ENCODE measurements at places on chromosomes 3 and 15.

DNA sequence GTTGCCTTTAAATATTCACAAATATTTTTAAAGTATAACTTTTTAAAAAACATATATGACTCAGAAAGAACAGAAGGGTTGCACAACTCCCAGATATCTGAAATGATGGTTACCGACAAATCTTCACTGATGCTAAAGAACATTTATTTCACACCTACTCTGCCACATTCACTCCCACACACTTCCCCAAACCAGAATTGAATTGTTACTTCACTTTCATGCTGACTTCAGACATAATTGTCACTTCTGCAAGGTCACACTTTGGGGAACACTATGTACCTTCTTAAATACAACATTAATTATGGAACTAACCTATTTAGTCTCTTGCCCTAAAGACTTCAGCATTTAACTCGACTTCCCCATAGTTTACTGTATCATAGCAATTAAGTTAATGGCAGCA, 795.1 kb downstream of the FHIT start:
- no peak for DNase-seq

- peak; percentile 9 for DNase-seq
Measured at GRCh38 chr3:132344666-132345280, 27.6 kb downstream of the ACP3 start.

DNA sequence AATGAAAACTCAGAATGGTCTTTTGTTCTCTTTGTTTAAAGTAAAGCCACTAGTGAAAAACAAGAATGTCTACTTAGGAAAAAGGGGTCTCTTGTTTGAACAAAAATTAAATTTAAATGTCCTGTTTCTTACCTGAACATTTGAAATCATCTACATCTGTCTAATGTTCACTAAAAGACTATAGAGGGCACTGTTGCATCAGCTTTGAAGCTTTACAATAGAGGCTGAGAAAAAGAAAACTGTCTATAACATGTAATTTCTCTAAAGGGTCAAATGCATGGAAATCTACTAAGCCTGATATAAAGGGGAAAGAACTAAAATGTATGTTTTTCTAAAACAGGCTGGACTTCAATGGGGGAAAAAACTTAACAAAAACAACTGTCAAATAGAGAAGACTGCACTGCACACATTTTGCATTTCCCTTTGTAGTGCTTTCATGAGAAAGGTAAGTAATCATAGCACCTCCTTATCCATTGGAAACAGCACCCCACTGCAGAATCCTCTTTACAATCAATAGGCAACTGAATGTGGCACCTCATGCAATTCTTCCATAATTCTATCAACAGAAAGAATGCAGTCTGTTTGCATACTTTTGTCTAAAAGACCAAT, 26.3 kb downstream of the DPH6 start:
- peak; percentile 41 for DNase-seq

DNA sequence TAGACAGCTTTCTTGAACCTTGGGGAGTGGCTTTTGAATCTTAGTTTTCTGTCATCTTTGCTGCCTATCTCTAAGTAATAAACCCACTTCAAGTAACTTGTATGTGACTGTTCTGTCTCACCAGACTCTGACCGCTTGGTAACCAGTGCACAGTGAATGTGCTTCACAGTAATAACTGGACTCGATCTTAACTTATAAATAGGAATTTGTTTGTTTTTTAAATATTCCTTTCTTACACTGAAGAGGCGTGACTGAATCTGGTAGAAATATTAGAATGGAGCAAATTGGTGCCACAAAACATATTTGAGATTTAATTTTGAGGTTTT, 318.0 kb downstream of the GBE1 start:
- DNase-seq, result no peak

GRCh38 chr3:178967177-178967532, 104.5 kb downstream of the ZMAT3 start:
- DNase-seq, result no peak

GRCh38 chr3:3628676-3629328, 170.4 kb upstream of the LRRN1 start:
- no peak for DNase-seq
